ENCODE measurements at places on chromosomes 5 and 9.

- no peak for DNase-seq
Observed at GRCh38 chr9:85647571-85647970, 94.2 kb downstream of the AGTPBP1 start.

DNA sequence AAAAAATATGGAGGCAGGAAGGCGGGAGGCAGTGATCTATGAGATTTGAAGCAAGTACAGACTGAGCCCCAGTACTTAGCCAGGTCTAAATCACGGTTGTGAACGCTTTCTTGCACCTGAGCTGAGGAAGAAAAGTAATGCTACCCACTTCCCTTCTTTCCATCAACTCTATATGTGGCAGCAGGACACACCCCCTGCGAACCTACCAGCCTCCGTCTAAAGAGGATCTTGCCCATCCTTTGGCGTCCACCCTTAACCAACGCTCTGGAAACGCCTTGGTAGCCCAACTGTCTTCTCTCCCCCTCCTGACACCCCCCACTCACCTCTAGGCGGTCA lies 545 bp downstream of the HMGCS1 start:
- no peak for DNase-seq

GRCh38 chr5:14572385-14572784 lies 9.2 kb upstream of the OTULINL start:
- DNase-seq, result no peak

DNA sequence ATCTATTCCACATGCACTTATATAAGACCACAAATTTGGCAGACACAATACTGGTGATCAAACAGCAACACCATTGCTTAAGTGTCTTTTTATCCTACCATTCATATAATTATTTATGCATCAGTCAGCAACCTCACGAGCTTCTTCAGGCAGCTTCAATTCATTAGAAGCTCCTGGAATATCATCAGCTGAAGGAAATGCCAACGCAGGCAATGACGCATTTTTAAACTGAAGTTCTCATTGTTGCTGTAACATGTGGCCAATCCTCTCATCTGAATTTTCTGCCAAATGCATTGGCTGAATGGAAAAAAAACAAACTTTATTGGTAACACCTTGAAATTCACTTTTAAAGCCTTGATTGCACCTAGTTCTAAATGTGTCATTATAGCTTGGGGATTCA lies 376.4 kb upstream of the RGMB start:
- no peak for DNase-seq

DNA sequence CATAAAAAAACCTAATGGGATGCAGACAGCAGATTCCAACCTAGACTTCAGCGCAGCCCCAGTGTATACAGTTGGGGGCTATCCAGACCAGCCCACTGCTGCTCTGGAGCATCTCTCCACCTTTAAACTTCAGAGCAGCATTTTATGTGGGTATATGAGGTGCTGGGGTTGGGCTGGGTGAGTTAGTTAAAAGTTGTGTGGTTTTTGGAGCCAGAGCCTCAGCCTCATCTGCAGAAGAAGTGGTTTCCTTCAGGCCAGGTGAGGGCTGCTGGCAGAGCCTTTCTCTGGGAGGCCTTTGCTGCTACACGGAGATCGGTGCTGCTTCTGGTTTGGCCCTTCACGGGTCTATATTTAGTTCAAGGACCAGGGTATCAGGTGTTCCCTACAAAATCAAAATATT lies 228.3 kb downstream of the PDZD2 start:
- DNase-seq, result no peak

Data from NCI-H2171 (cell line).